Bronchial epithelial cell (primary cell): ENCODE measurements at places on chromosomes 5 and 9. TPM values are rescaled to one million over a fixed set of nuclear protein-coding genes. Genes with fewer than 3 reads are reported as not detected.

The PCDHB12 gene
- 0.13 TPM in 1 of 2 replicates, not detected in the other for total RNA-seq

DNA sequence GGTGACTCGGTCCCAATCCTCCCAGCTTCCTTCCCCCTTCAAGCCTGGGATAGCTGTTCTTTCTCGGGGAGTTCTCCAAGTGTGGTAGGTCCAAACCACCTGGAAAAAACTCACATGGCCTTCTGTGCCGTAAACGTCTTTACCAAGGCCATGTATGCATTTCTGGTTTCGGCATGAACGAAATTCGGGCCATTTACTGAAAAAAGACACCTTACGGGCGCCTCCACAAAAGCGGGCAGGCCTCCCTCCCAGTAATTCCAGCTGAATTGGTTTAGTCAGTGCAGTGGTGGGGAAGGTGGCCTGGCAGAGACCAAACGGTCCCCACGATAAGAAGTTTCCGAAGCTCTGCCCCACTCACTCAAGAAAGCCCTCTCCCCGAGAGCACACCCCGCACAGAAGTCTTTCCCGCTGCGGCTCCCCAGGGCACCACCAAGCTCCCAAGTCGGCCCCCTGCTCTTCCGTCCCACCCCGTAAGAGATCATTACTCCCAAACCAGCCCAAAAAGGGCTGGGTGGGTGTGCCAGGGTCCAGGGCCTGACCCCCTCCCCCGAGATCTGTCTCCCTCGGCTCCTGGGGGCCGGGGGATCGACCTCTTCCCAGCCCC is 86.3 kb upstream of the MELK start:
- peak; percentile 31 for DNase-seq

- DNase-seq = peak; percentile 15
Measured at GRCh38 chr9:87543251-87543650, 45.6 kb downstream of the DAPK1 start.

The MTREX gene
- 82.1 and 94.5 TPM in 2 replicates for total RNA-seq

GRCh38 chr5:100898504-100899346 is 4.4 kb downstream of the ST8SIA4 start:
- DNase-seq = no peak

GRCh38 chr5:172753101-172753500 is 17.9 kb downstream of the DUSP1 start:
- DNase-seq = no peak

GRCh38 chr9:114202396-114202795 is 47.1 kb downstream of the COL27A1 start:
- no peak for DNase-seq

The NOXA1 gene
- total RNA-seq = 0.53 and 2.3 TPM in 2 replicates

GRCh38 chr5:150142959-150143349 is 12.7 kb downstream of the PDGFRB start:
- peak; percentile 92 for DNase-seq

DNA sequence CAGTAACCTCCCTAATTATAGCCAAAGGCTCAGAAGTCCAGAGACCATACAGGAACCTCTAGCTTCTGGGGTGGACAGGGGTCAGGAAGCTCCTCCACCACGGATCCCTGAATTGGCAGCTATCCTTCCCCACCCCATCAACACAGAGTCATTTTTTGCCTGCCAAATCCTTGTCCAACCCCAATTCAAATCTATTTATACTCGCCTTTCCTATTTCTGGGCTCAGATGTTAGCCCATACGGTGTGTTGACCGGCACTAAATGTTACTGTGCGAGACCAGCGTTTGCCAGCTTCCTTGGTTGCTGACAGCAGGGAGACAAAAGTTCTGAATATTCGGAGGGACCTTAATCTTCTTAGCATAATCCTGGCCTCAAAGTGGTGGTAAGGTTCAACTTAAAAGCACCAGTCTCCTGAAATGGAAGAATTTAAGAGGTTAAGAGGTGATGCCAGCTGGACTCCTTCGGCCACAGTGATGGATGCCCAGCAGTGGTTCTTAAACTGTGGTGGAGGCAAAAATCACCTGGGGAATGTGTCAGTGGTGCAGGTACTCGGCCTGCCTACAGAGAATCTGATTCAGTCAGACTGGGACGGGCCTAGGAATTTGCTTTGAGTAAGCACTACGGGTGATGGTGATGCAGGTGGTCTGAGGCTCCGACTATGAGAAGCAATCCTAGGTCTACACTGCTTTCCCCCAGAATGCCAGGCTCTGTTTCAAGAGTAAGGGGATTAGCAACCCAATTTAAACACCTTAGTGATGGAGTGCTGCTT is 204.8 kb upstream of the MEF2C start:
- DNase-seq = no peak

DNA sequence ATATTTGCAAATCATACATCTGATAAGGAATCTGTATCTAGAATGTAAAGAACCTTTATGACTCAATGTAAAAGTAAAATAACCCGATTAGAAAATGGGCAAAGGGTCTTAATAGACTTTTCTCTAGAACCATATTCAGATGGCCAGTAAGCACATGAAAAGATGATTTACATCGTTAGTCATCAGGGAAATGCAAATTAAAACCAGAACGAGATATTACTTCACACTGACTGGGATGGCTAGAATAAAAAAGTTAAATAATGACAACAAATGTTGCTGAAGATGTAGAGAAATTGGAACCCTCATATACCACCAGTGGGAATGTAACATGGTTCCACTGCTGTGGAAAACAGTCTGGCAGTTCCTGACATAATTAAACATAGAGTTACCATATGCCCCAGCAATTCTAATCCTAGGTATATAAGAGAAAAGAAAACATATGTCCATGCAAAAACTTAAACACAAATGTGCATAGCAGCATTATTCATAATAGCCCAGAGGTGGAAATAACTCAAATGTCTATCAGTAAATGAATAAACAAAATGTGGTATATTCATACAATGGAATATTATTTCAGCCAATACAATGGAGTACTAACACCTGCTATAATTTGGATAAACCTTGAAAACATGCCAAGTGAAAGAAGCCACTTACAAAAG is 100.4 kb upstream of the MAMDC2 start:
- DNase-seq = peak; percentile 3

DNA sequence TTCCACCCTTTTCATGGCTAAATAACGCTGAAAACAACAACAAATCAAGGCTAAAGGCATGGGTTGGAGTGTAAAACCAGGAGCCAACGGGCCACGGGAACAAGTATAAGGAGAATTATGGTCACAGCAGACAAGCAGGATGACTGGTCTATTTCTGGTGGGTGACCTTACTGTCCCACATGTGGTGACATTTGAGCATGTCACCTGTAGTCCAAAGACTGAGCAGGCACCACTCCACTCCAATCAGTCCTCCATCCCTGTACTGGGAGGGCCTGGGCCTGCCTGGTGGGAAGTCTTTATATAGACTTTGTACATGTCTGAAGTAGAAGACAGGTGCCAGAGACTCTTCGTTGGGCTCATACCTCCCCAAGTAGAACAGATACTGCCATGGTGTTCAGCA is 36.8 kb downstream of the C9orf153 start:
- DNase-seq = no peak

The OTP gene
- not detected in 2 replicates for total RNA-seq

The BSPRY gene
- 1.8 and 20.4 TPM in 2 replicates for total RNA-seq

DNA sequence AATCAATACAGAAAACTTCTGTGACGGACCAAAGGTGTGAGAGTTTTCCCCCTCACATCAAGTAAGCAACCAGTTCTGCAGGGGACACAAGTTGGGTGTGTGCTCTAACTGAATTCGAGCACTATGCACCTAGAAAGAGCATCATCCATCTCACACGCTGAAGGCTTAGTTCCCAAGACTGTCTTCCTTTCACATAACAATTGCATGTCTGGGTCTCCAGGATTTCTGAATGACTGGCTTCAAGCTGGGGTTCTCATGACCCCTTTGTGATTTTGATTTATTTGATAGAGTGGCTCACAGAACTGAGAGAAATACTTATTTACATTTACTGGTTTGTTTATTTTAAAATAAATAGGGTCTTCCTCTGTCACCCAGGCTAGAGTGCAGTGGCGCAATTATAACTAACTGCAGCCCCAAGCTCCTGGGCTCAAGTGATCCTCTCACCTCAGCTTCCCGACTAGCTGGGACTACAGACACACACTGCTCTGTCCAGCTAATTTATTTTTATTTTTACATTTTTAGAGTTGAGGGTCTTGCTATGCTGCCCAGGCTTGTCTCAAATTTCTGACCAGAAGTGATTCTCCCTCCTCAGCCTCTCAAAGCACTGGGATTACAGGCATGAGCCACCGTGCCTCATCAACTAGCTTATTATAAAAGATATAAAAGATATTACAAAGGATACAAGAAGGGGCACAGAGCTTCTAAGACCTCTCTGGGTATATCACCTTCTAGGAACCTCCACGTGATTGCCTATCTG is 316.7 kb upstream of the CDH12 start:
- DNase-seq = no peak

The ZNF454 gene
- total RNA-seq = 0.26 and 1.3 TPM in 2 replicates

- no peak for DNase-seq
Measured at GRCh38 chr9:136764301-136764891, at the start of gene LCN15. Gene LCN15, minus strand, starts transcription at chr9:136764518. Its CDS starts 30 bp downstream, at chr9:136764488.

GRCh38 chr5:177095088-177095669 is 8.5 kb downstream of the FGFR4 start:
- DNase-seq = no peak
